ENCODE measurements at places on chromosomes 3 and 15. TPM values are rescaled to one million over a fixed set of nuclear protein-coding genes. Genes with fewer than 3 reads are reported as not detected.

The SAMMSON gene
- 0.12 TPM for polyA plus RNA-seq

The SI gene
- polyA plus RNA-seq = not detected

The ERICH6 gene
- polyA plus RNA-seq = 0.13 TPM

The TPRG1 gene
- polyA plus RNA-seq = 3.3 TPM

The GOLGA6L7 gene
- polyA plus RNA-seq = not detected

The CCDC80 gene
- 144 TPM for polyA plus RNA-seq

Data from muscle of back (tissue), 13 donors.